Stimulated activated CD4-positive, alpha-beta T cell treated with anti-CD3 and anti-CD28 coated beads, TNF-alpha, amount 100 ng/mL, for 24 hours (primary cell): ENCODE measurements at places on chromosomes 2 and 18.

GRCh38 chr18:23156134-23156533 lies 20.8 kb downstream of the CABLES1 start:
- no peak for DNase-seq

- DNase-seq: no peak
Observed at GRCh38 chr2:72083751-72084583, 63.7 kb downstream of the CYP26B1 start.

DNA sequence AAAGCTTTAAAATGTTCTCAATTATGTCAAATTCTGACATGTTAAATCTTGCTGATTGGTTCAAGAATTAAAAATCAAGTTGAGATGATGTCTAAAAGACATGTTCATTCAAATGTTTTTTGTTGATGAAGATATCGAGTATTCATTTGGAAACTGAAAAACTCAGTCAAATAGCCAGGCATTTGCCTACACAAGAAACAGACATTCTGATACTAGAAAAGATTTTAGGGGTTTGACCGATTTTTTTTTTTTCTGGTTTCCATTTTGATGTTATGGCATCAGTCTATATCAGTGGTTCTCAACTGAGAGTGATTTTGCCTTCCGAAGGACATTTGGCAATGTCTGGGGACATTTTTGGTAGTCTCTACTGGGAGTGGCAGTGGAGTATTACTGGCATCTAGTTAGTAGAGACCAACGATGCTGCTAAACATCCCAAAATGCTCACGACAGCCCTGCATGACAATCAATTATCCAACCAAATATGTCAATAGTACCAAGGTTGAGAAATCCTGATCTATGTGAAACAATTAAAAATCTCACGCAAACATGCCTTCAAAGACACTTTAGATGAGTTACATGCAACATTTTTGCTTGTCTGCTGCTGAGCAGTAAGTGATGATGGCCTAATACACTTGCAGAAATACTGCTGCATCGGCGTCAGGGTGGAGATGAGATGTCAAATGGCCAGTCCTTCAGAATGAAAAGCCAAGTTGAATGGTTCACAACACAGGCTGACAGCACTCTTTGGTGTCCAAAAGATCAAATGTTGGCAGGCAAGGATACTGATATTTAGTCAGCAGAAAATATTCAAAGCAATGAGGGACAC lies 12.5 kb downstream of the RASGRP3 start:
- DNase-seq: no peak

GRCh38 chr18:37501136-37501535 lies 64.5 kb downstream of the CELF4 start:
- no peak for DNase-seq

DNA sequence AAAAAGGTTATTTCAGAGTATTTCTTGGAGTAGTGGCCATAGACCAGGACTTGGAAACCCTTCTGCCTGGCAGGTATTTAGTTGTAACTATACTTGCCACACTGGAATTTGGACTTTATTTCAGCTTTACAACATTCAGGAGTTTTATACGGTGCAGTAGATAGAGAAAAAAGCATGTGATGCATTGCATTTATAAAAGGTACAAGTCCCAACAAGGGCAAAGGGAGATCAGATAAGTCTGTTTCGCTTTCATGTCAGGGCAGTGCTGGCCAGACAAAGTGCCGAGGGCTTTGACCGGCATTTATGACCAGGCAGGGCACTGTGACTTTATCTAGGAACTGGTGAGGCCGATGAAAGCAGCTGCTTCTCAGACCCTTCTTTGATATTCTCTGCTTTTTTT lies 145.4 kb downstream of the RTN4 start:
- DNase-seq: no peak

DNA sequence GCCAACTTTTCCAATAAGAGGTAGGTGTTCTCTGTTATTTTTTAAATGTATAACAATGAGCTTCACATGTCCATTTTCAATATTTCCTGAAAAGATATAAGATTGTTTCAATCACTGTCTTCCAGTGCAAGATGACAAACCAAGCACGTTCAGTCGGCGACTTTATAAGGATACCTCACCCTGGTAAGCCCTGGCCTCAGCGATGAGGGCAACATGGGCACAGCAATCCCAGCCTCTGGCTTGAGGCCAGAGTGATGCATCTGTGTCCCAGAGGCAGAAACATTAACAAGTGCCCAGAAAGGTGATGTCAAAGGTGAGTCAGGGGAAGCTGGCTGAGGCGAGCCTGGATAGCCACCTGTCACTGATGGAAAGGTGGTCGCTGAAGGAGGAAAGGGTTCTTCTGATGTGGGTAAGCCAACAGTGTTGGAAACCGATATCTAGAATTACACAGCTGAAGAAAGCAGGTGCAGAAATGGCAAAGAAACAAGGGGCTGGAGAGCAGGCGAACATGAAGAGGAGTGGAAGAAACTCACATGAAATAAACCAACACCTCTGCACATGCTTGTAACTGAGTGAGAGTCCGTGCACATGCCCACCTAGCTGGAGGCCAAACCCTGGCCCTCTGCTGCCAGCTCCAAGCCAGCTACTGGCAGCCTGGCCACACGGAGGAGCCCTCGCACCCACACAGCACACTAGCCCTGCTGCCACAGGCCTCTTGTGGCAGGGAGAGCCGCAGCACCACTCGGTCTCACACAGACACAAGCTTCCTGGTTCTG lies 65.5 kb downstream of the FBXO15 start:
- DNase-seq: peak; percentile 45

DNA sequence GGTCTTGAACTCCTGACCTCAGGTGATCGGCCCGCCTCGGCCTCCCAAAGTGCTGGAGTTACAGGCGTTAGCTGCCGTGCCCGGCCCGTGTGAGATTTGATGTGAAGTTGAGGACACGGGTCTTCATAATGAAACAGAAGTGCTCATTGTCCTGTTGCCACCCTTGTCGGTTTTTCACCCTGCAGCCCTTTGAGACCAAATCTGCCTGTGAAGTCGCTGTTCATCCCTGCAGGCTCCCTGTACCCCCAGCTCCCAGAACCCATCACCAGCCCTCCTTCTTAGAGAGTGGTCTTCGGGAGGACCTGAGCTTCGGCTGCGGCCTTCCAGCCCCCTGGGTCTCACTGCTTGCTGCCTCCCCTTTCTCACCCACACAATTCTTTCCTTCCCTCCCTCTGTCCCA lies 325.2 kb downstream of the GBX2 start:
- DNase-seq: no peak

DNA sequence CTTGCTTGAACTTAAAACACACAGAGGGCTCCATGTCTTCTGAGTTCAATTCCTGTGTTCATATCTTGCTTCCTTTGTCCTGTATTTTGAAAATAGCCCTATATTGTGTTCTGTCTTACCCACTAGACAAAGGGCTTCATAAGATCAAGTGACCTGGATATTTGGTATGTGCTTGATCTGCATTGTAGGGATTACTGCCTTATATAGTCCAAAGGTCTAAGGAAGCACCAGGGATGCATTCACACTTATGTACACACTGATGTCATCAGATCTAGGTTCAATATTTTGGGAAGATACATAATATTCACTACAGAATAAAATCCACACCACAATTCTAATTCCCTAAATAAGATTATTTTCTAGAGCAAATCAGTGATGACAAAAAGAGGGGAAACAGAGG lies 278.0 kb upstream of the KYNU start:
- no peak for DNase-seq

DNA sequence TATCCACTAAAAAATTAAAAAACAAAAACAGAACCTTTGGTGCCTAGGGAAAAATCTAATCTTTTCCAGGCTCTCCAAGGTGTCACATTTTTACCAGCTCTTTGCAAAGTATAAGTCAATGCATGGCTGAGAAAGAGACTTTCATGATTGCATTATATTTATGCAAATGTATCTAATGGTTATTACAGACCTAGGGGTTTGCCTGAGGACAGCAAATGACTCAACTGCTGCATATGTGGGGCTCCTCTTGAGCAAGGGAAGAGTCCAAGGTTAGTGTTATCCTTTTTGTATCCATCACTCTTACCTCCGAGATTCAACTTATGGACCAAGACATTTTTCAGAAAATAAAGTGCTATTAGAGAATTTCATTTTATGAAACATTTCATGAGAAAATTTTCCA lies 33.9 kb upstream of the RMP24 start:
- DNase-seq: no peak

DNA sequence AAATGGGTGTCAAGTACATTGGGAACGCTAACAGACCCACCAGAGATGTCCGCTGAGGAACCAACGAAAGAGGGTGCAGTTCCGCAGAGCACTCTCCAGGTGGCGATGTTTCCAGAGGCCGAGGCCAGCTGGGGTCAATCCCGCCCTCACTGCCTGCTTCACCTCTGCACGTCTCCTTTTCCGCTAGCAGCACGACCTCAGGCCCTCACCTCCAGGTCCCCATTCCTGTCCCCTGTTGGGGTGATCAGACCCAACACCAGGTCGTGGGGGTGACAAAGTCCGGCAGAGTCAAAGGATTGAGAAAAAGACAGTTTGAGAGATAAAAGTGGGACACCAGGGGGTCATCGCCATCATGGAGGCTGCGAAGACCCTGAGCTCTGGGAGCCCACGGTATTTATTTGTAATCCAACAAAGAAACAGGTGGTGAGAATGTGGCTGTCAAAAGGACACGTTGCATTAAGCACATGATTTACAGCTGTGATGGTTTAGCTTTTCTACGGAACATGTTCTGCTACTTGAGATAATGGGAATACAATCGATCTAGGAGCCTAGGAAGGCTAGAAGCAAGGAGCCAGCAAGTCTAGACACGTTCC lies 27.3 kb downstream of the ZAP70 start:
- DNase-seq: no peak

DNA sequence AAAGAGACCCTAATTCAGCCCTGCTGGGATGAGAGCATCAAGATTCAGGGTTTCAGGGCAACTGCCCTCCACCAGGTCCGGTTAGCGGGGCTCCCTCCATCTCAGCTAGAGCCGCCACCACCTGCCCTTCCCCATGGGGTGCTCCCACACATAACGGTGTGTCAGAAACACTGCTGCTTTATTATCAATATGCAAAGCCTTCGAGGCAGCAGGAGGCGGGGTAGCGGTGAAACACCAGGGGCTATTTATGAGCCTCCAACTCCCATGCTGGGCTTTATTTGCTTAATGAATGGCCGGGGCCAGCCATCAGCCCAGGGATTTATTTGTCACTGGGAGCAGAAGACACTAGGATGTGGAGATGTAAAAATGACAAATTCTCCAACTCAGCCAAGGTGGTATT lies 109.8 kb downstream of the GALNT14 start:
- no peak for DNase-seq

DNA sequence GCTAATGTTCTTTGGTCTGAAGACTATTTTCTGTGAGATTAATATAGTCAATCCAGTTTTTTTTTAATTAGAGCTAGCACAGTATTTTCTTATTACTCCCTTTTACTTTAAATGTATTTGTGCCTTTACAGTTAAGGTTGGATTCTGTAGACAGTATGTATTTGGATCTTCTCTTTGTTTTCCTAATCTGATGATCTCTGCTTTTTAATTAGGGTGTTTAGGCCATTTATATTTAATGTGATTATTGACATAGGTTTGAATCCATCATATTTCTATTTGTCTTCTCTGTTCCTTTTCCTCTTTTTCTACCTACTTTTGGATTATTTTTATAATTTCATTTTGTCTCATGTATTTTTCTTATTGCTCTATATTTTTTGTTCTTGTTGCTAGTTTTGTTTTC lies 437.7 kb downstream of the CPS1 start:
- no peak for DNase-seq

- no peak for DNase-seq
Observed at GRCh38 chr2:161170958-161171932, 11.0 kb downstream of the TANK start.

- DNase-seq: no peak
Observed at GRCh38 chr18:80184243-80184772, 63.0 kb downstream of the PARD6G start.

DNA sequence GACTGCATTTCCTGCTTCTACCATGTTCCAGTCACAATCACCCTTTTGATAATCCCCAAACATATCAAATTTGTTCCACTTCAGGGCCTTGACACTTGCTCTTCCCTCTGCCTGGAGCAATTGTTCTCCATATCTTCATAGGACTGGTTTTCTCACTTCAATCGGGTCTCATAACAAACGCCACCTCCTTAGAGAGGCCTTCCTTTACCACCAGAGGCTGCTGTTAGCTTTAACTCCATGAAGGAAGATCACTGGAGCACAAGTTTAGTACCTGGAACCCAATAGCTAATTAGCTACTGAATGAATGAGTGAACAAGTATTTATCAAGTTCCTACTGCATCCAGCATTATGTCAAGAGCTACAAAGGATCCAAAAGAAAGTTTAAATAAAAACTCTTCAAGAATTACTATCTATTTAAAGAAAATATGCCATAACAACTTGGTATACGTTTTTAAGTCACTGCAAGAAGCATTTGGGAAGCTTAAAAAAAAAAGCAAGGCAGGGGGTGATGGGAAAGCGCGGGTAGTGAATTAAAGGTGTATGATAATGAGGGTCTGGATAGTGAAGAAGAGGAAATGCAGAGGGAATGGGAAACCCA lies 58.8 kb downstream of the BAZ2B start:
- no peak for DNase-seq

DNA sequence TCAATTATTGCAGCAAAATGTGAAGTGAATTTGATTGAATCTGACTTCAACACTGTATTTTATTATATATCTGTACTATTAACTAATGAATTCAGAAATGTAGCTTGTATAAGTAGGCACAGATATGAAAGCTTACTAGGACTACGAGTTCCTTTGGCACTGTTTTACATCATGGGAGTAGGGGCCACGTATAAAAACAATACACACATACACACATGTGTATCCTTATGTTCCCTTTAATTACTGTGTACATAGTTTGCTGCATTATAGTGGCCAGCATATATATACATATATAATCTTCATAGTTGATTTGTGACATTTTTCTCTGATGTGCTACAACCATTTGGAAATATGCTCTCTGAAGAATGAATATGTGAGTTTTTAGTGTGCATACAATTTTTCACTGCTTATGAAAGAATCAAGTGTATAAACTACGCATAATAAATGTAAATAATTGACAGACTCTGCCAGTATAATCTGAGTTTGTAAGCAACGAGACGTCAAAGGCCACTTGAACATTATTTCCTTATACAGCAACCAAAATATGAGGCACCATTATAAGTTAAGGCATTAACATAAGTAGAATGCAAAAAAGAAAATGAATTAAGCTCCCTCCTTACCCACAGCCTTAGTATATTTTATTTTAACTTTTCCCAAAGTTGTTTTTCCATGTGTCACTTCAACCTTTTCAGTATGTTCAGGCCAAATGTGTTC lies 98.1 kb upstream of the GALNT5 start:
- no peak for DNase-seq

DNA sequence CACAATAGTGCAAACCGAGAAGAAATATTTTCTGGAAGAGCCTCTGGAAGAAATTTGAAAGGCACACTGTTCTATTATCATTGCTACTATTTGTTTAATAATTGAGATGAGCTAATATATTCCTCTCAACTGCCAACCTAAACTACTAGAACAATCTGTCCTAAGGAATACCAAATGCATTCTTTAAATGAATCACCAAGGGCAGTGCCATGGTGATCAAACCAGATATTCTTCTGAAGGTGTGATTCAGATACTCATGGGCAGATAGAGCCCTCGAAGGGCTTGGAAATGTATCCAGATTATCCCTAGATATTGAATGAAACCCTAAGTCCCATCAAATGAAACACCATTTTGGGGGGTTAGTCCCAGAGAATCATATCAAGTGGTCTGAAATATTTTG lies 76.6 kb downstream of the FIGN start:
- no peak for DNase-seq

GRCh38 chr18:62081248-62081647 lies 105.6 kb downstream of the PIGN start:
- DNase-seq: no peak

GRCh38 chr2:168935810-168936581 lies 34.9 kb downstream of the G6PC2 start:
- no peak for DNase-seq
